ENCODE measurements at places on chromosomes 2 and 18. TPM values are rescaled to one million over a fixed set of nuclear protein-coding genes. Genes with fewer than 3 reads are reported as not detected.

TEX44 gene
- not detected for total RNA-seq

CNGA3 gene
- 7.6 TPM for total RNA-seq

MALL gene
- total RNA-seq: 0.49 TPM

TANC1 gene
- 14.9 TPM for total RNA-seq

OSBPL6 gene
- total RNA-seq: 14.4 TPM

RNU2-63P gene
- 8.2 TPM for total RNA-seq

FBXO36 gene
- total RNA-seq: 3.4 TPM

PDCD1 gene
- not detected for total RNA-seq

CGREF1 gene
- total RNA-seq: 1.3 TPM

KATNAL2 gene
- 2.4 TPM for total RNA-seq

ICOS gene
- total RNA-seq: not detected

FHL2 gene
- total RNA-seq: 3.2 TPM

GALNT5 gene
- total RNA-seq: 0.10 TPM

SERPINB12 gene
- total RNA-seq: not detected

GPR39 gene
- 1.0 TPM for total RNA-seq

DYNAP gene
- total RNA-seq: not detected

RBM43 gene
- total RNA-seq: 1.1 TPM

ERBB4 gene
- total RNA-seq: 1.8 TPM

GPR155 gene
- 51.1 TPM for total RNA-seq

ZSCAN30 gene
- 41.0 TPM for total RNA-seq

EGR4 gene
- not detected for total RNA-seq

ALLC gene
- not detected for total RNA-seq

DAPL1 gene
- not detected for total RNA-seq

SRD5A2 gene
- total RNA-seq: not detected

LINC00305 gene
- total RNA-seq: not detected

MC5R gene
- not detected for total RNA-seq

HOXD10 gene
- total RNA-seq: not detected

SOWAHC gene
- total RNA-seq: 12.9 TPM

NT5C1B gene
- not detected for total RNA-seq

CLHC1 gene
- total RNA-seq: 19.8 TPM

CD8B2 gene
- not detected for total RNA-seq

FAP gene
- not detected for total RNA-seq

TBC1D8 gene
- total RNA-seq: 14.6 TPM

GPR35 gene
- total RNA-seq: 1.5 TPM

ZCCHC2 gene
- total RNA-seq: 9.9 TPM

LRRTM4 gene
- 18.6 TPM for total RNA-seq

SPDYA gene
- 0.81 TPM for total RNA-seq

HOXD9 gene
- total RNA-seq: 0.44 TPM

Measured in glutamatergic neuron (in vitro differentiated cells).